ENCODE measurements at places on chromosomes 4 and X.

DNA sequence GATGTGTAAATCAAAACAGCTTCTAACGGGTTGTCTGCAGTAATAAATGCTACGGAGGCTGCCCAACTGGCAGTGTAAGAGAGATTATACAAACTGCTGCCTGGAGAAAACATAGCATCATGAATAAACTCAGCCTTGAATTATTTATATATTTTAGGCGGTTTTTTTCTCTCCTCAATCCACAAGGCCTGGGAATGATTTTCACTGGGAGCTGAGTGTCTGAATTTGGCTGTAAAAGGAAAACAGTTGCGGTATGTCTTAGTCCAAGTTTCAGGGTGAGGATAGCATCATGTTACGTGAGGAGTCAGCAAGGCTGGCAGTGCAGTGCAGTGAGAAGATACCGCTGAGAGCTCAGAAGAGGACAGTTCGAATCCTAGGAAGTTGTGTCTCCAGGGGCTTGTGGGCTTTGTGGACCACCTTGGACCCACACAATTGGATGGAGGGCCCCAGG, 291.5 kb upstream of the BOD1L1 start:
- no peak for DNase-seq

DNA sequence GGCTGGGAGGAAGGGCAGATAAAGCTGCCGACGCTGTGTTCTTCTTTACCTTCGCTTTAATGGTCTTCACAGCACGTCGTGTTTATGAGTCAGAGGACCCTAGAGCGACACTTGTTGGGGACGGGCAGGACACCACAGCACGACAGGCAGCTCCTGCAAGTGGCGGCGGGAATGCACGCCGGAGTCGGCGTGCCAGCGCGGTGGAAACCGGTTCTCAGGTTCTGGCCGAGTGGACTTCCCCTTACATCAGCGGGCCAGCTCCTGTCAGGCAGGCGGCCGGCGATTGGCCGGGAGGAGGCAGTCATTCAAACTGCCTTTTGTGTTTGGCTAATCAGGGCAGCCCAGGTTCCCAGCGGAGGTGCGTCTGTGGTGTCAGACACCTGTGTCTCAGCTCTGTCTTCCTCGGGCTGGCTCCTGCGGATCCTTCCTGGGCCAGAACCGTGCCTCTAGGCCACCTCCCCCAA, 150.9 kb downstream of the SHROOM3 start:
- peak; percentile 45 for DNase-seq

DNA sequence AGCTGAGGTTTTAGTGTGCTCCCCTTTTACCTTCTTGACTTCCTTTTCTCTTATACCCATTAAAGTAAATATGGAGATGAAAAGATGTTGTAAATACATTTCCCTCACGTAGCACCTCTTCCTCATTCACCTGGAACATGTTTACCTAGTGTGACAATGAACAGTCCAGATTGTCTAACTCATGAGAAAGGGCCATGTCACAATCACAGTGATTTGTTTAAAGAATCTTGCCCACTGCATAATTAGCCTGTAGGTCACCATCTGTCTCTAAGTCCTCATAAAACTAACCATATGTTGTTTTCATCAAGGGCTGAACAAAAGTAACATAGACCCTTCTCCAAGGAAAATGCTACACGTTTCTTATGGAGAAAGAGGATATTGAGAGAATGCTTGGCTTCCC, 85.7 kb downstream of the TSPAN5 start:
- no peak for DNase-seq

- no peak for DNase-seq
These were observed 168.3 kb upstream of the HS3ST1 start for GRCh38 chr4:11596989-11597388.

- DNase-seq = no peak
These were observed 240.5 kb upstream of the TEX13A start for GRCh38 chrX:105461016-105461415.

DNA sequence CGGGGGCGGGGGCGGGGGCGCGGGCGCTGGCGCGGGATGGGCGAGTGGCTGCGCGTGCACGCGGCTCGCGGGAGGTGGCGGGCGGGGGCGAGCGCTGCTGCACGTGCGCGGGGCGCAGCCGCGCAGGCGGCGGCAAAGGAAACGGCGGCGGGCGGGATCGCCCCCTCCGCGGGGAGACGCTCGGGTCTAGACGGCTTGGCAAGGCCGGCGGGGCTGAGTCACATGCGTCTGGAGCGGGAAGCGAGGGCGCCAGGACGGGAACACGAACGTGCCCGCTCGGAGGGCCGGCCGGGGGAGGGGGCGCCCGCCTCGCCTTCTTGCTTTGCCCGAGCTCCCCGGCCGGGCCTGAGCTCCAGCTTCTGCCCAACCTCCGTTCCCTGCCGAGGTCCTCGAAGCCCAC, 4.3 kb upstream of the HAUS7 start:
- peak; percentile 11 for DNase-seq

DNA sequence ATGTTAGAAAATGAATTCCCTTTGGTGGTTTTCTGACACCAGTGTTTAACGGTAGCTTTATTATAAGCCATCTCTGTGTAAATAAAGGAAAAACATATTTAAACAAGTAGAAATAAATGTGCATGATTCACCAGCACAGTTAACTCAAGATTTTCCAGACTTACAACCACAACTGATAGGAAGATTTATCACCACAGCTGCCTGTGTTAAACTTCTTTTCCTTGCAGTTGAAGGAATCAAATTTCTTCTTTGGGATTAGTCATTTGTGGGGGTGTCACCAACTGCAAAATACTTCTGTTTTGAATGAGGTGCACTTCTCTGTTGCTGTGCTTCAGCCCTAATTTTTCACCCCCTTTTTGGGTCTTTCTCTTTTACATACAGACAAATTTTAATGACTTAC, 128.1 kb upstream of the STK26 start:
- no peak for DNase-seq

- no peak for DNase-seq
These were observed 82.7 kb upstream of the TEX13C start for GRCh38 chrX:125236955-125237354.

DNA sequence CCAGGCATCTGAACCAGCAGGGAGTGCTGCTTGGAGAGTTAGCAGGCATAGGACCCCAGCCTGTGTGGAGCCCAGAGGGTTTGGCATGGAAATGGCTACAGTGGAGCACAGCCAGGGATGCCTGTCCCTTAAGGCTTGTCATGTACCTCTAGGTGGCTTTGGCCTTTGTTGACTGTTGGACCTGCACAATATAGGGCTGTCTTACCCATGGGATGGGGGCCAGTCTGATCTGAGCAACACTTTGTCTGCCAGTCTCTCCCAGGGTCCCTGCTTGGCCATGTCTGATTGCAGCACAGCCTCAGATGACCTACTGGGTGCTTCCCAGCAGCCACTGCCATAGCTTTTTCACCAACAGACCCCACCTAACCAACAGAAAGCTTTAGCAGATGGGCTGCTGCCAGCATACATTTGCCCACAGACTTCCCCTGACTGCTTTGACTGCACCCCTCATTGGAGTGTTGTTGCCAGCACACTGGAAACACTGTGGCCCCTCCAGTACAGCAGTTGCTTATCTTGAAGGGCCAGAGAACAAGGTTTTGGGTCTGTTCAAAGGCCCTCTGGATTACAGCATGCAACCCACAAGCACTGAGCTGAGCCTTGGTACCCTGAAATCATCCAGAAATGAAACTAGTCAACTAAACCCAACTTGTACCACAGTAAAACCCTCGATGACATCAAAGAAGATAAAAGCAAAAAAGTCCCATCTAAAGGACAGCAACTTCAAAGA, 22.1 kb downstream of the ANAPC10 start:
- DNase-seq = no peak

GRCh38 chr4:20317424-20317985, 65.8 kb downstream of the SLIT2 start:
- no peak for DNase-seq

GRCh38 chr4:156690572-156690971, 281.0 kb downstream of the PDGFC start:
- no peak for DNase-seq

- no peak for DNase-seq
These were observed 210.2 kb downstream of the ANTXR2 start for GRCh38 chr4:79862821-79863220.

- no peak for DNase-seq
These were observed 32.8 kb upstream of the RELL1 start for GRCh38 chr4:37719021-37719420.

DNA sequence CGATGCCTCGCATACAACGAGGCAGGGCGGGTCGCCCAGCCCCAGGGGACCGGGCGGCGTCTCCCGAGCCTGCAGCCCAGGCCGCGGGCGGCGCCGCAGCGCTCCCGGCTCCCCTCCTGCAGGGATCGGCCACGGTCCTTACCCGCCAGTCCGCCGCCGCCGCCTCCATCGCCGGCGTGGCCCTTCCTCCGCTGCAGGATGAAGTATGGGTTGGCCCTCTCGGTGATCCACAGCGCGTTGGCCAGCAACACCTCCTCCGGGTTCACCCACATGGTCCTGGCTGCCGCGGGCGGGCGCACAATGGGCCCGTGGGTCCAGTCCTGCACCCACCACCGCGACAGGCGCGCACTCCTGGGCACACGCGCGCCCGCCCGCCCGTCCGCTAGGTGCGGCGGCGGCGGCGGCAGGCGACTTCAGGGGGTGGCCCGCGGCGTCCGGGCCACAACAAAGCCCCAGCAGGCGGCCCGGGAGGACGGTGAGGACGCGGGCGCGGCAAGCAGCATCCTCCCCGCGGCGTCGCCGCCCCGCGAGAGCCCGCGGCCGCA, 339 bp downstream of the TBC1D9 start:
- peak; percentile 47 for DNase-seq

- no peak for DNase-seq
These were observed 81.8 kb downstream of the TEX11 start for GRCh38 chrX:70826715-70827114.
